Fibroblast of the aortic adventitia (primary cell): ENCODE measurements at places on chromosomes 6 and 20. TPM values are rescaled to one million over a fixed set of nuclear protein-coding genes. Genes with fewer than 3 reads are reported as not detected.

Gene RWDD2A
- 4.2 and 5.0 TPM in 2 replicates for total RNA-seq

Gene POPDC3
- 7.5 and 33.7 TPM in 2 replicates for total RNA-seq

Gene RIPOR3
- 1.6 and 6.5 TPM in 2 replicates for total RNA-seq

Gene GABRR1
- total RNA-seq = not detected in 2 replicates

Gene FAM83B
- total RNA-seq = 0.09 TPM in 1 of 2 replicates, not detected in the other

Gene KHDC1L
- not detected in 2 replicates for total RNA-seq

Gene ARFGEF3
- total RNA-seq = 0.08 and 0.09 TPM in 2 replicates

Gene MUC22
- total RNA-seq = not detected in 2 replicates

Gene C6orf163
- total RNA-seq = 3.9 and 5.2 TPM in 2 replicates

Gene HLA-G
- not detected in 2 replicates for total RNA-seq

Gene DNAH8
- 0.08 TPM in 1 of 2 replicates, not detected in the other for total RNA-seq

Gene SOBP
- total RNA-seq = 7.4 and 7.9 TPM in 2 replicates

Gene ADGRF4
- 0.82 and 2.7 TPM in 2 replicates for total RNA-seq

Gene VSTM2L
- 0.57 and 1.4 TPM in 2 replicates for total RNA-seq

Gene VGLL2
- total RNA-seq = not detected in 2 replicates

Gene RHAG
- not detected in 2 replicates for total RNA-seq

Gene GTSF1L
- total RNA-seq = not detected in 2 replicates

Gene KHDC1
- total RNA-seq = 0.16 and 4.5 TPM in 2 replicates

Gene NFYA
- total RNA-seq = 6.3 and 14.2 TPM in 2 replicates

Gene SIRPG
- total RNA-seq = not detected in 2 replicates

Gene TPD52L1
- total RNA-seq = 20.8 and 21.7 TPM in 2 replicates

Gene ME1
- 17.0 and 21.7 TPM in 2 replicates for total RNA-seq

Gene PRND
- not detected in 2 replicates for total RNA-seq

Gene OR12D3
- total RNA-seq = not detected in 2 replicates

Gene PRKN
- total RNA-seq = 2.0 and 4.0 TPM in 2 replicates

Gene FAM217A
- not detected in 2 replicates for total RNA-seq

Gene SLC24A3
- total RNA-seq = 0.57 TPM in 1 of 2 replicates, not detected in the other

Gene AVP
- total RNA-seq = not detected in 2 replicates

Gene MYCT1
- total RNA-seq = 0.65 and 2.6 TPM in 2 replicates

Gene ADGB
- total RNA-seq = not detected in 2 replicates

Gene EPB41L1
- 13.5 and 18.1 TPM in 2 replicates for total RNA-seq

Gene DEFB132
- not detected in 2 replicates for total RNA-seq

Gene LSM14B
- total RNA-seq = 27.7 and 31.0 TPM in 2 replicates

Gene BPIFB4
- total RNA-seq = not detected in 2 replicates

Gene TRMT6
- total RNA-seq = 4.1 and 8.0 TPM in 2 replicates
